ENCODE measurements at places on chromosomes 13 and 19. TPM values are rescaled to one million over a fixed set of nuclear protein-coding genes. Genes with fewer than 3 reads are reported as not detected.

GRCh38 chr13:32829676-32830335 lies 186.4 kb upstream of the KL start:
- no peak for DNase-seq

DNA sequence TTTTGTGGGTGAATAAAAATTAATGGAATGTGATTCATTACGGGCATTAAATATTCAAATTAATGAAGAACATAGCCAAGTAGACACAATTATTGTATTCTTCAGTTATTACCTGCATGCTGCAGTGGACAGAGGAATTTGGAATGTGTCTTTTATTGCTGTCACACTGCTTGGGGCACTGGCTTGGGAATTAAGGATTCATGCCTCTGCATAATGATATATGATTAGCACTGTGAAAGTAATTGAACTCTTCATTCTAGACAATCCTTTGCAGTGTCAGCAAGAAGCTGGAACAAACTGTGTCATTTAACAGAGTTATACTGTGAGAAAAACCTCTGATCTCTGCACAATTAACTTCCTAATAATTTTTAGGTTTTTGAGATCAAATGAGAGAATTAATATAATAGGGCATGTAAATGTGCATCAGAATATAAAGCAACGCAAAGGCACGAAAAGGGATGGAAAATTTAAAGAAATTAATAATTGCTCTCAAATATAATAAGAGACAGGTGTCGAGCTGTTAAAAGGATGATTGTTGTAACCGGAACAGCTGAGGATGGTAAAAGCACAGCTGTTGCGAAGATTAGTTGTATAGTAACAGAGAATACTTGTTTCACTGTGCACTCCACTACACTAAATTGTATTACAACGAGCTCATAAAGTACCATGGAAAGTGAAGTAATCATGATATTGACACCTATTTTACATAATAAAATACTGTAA lies 235.1 kb upstream of the MIR17HG start:
- DNase-seq, result no peak

Gene SWSAP1
- total RNA-seq, result 3.4 TPM

Gene CAPN12
- total RNA-seq, result 16.2 TPM

DNA sequence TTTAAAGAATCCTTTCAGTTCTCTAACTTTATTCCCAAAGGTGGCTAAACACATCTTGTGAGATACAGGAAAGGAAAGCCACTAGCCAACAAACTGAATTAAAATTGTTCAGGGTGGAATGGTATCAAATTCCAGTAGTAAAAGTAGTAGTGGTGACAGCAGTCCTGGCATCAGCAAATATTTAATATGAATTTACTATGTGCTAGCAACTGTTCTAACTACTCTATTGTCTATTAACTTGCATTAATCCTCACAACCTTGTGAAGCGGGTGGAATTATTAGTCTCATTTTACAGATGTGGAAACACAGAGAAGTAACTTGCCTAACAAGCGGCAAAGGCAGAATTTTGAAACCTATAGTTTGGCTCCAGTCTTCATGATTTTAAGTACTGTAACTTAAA lies 130.1 kb downstream of the KLF12 start:
- no peak for DNase-seq

Gene LILRA1
- total RNA-seq, result not detected

DNA sequence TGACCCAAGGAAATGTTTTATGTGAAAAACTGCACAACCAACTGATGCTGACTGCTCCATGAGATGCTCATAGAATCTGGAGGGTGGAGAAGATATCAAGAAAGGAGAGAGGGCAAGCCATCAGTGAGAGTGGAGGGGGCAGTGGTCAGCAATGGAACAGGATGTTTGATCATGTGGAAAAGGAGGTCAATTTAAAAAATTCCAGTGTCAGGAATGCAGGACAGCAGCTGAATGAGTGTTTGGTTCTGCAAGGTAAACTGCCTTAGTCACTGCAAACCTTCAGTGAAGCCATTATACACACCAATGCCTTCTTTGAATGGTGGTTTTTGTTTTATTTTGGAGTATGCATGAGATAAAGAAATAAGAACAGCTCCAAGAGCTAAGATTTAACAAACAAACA lies 121.5 kb downstream of the FGF14 start:
- no peak for DNase-seq

Gene TEX26
- not detected for total RNA-seq

GRCh38 chr13:30881191-30881651 lies 24.9 kb upstream of the MEDAG start:
- DNase-seq, result no peak

DNA sequence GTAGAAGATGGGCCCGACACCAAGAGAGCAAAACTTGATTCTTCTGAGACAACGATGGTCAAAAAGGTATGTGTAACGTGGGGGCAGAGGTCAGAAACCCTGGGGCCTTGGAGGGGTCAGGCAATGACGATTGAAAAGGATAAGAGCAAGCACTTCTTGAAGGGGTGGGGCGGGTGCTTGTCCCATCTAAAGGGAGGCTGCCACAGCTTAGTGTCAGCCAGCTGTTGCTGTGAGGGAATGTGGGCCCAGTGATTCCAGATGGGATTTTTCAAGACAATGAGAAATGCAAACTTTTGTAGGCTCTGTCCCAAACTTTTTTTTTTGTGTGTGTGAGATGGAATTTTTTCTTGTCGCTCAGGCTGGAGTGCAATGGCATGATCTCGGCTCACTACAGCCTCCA lies 24.5 kb downstream of the SAE1 start:
- no peak for DNase-seq

Gene RXFP2
- not detected for total RNA-seq

Gene ATP4A
- not detected for total RNA-seq

DNA sequence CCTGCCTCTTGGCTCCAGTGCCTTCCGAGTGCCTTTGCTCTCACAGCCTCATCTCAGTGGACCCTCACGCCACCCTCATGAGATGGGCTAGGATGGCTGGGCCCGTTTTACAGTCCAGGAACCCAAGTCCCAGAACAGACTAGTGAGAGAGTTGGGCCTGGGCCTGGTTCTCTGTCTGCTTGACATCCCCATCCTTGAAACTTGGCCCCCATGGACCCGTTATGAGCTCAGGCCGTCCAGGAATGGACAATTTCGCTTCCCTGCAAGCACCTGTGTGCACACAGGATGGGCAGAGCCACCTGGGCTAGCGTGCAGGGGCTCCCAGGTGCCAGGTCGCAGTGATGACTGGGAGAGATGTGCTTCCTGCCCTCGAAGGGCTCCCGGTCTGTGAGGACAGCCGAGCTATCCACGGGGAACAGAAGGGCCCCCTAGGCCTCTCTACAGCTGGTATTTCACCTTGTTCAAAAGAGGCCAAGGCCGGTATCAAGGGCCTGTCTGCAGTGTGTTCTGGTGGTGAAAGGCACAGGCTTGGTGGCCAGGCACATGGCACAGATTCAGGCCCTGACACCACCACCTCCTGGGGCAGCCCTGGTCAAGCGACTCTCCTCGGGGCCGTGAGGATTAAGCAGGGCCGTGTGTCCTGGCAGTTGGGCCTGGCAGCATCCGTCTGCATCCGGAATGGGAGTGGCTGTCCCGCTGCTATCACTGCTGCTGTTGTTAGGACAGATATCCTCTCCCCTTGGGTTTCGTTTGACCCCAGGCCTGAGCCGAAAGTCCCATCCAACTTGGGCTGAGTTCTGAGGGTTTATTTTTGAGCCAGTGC lies 38.9 kb downstream of the CAPN12 start:
- DNase-seq, result no peak

DNA sequence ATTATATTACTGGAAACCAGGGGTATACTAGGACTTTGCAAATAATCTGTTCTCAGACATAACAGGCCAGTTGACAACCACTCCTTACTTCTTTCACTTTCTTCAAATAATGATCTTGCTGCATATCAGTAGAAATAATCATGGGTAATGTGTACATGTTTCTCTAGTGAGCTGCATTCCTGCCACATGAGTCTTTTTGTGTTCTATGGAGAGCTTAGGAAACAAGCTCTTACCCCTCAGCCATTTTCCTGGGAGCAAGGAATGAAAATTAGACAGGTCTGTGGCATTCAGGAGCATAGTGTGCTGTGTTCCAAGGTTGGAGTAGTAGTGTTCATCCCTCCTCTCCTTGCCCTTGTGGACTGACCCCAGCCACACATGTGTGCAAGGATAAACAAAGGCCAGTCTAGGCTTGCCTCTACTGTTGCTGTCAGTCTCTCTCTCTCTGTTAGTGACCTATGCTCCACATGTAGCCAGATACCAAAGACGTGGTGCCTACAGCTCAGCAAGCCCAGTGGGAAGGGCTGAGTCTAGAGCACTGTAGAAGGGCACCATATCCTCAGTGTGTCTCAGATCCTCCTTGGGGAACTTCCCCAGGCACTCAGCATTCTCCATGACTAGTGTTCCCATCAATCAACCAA lies 11.5 kb upstream of the OXGR1 start:
- DNase-seq, result no peak

Gene LHB
- total RNA-seq, result not detected

Data from activated CD8-positive, alpha-beta T cell treated with anti-CD3 and anti-CD28 coated beads, Interleukin-2, amount 10 ng/mL, durations not matched to agents 7 days and 5 days (primary cell).